ENCODE measurements at places on chromosomes 7 and 10. TPM values are rescaled to one million over a fixed set of nuclear protein-coding genes. Genes with fewer than 3 reads are reported as not detected.

Gene TAS2R4
- 0.94 TPM for total RNA-seq

Gene APBB1IP
- total RNA-seq: 47.4 TPM

DNA sequence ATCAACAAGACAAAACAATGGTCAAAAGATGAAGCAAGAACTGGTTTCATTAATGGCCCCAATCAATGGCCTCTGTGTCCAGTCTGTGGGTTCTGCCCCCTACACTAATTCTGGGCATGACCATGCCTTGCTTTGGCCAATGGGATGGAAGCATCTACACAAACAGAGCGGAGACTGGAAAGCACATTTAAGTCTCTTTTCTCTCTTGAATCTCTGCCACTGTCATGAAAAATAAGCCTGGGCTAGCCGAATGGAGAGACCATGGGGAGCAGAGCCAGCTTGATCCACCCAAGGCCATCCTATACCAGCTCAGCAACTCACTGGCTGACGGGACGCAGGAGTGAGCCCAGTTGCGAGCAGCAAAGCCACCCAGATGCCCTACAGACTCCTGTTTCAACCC, 30.9 kb downstream of the ANKRD16 start:
- DNase-seq: no peak
- H3K4me1 ChIP-seq: no peaks in the 10 kb centered on the region

DNA sequence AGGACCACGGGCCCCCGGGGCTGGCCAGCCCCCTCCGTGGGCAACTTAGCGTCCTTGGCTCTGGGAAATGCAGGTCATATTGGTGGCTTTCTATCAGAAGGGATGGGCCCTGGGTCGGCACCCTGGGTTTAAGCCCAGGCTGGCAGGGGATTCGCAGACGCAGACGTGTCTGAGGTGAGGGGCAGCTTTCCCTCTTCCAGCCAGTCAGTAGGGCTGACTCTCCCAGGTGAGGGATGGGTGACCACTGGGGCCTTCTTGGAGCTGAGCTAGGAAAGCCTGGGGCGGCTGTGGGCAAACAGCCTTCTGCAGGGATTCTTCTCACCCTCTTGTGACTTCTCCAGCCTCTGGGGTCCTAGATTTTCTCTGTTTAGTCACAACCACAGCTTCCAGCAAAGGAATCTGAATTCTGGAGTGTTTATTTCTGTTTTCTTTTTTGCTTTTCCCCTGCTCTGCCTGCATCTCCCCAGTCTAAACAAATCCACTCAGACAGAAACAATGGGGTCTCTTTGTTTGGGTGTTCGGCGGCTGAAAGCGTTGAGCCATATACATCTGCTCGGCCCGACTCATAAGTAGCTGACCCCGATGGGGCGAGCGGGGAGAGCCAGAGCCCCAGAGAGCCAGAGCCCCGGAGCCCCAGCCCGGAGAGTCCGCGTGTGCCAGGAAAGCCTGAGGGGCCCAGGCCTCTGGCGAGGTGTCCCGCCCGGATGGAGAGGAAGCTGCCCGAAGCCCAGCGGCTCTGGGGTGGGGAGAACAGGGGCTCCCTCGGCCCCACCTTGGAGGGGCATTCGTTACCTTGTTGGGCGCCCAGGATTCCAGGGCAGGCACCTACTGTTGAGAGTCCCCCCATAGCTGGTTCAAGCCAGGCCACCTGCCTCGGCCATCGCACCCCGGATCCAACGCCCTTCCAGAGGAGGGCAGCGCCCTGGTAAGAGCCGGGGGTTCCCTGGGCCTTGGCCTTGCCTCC, 2.0 kb downstream of the MNX1 start:
- no peaks in the 10 kb centered on the region for H3K36me3 ChIP-seq
- H3K27me3 ChIP-seq: peaks cover 67% of the 10 kb centered on the region
- no peak for DNase-seq
- no peak overlapping the region for H3K4me3 ChIP-seq
- peaks cover 9% of the 10 kb centered on the region for H3K4me1 ChIP-seq
- H3K27ac ChIP-seq: no peak overlapping the region

DNA sequence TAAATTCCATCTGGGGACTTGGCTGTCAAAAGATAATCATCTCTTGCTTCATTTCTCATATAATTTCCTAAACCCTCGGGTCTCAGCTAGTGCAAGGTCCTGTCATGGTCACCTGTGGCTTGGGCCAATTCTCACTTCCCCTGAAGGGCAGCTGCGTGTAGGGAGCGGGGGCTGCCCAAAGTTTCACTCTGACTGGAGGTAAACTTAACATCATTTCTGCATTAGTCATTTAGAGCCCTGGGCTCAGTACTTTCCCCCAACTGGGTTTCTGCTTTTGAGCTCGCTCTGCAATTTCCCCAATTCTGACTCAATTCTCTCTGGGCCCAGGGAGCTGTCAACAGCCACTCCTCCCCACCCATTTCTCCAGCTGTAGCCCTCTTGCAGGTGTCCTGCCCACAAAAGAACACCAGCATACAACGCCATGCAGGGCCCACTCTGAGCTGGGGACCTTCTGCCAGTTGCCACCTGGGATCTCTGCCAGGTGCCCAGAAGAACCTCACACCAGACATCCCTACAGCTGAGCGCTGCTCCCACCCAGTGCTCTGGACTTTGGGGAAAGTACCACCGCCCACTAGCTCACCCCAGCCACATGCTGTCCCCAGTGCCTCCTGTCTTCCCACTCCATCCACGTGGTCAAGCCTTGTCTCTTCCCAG, 37.9 kb downstream of the VOPP1 start:
- H3K27me3 ChIP-seq: no peaks in the 10 kb centered on the region
- peaks cover 40% of the 10 kb centered on the region for H3K36me3 ChIP-seq
- DNase-seq: peak; percentile 75
- H3K4me1 ChIP-seq: peaks cover 79% of the 10 kb centered on the region
- peak overlapping the region; percentile 96 for H3K27ac ChIP-seq

DNA sequence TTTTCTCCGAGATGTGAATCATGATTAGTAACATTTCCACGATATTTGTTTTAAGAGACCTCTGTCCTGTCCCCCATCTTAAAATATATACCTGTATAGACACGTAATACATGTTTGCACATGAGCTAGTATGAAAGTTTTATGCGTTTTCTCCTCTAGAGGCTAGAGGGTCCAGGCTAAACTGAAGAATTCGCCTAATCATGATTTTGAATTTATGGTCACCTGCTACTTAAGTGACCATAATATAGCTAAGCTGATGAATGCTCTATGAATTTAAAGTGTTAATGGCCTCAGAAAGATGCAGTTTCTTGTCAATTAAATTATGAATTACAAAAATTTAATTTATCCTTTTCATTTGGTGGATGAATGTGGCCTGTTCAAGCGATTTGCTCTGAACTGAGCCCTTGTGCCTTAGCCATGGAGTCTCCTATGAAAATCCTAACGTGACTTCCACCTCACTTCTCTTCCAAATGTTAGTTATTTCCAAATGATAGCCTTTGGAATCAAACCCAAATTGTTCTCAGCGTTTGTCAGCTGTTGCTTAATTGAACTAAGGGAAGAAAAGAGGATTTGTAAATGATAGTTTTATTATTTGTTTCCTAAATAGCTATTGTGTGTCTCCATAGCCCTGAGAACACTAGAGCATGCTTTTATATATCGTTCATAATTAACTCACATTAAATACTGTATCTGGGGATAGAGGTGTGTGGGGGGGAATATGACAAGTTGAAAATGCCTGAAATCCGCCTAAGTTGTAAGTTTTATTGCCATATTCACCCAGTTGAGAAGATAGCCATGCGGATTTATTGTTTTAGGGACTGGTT, 2.3 kb downstream of the CELF2 start:
- H3K36me3 ChIP-seq: no peaks in the 10 kb centered on the region
- no peak for DNase-seq
- H3K4me3 ChIP-seq: peak overlapping the region; percentile 9
- H3K4me1 ChIP-seq: peaks cover 9% of the 10 kb centered on the region

DNA sequence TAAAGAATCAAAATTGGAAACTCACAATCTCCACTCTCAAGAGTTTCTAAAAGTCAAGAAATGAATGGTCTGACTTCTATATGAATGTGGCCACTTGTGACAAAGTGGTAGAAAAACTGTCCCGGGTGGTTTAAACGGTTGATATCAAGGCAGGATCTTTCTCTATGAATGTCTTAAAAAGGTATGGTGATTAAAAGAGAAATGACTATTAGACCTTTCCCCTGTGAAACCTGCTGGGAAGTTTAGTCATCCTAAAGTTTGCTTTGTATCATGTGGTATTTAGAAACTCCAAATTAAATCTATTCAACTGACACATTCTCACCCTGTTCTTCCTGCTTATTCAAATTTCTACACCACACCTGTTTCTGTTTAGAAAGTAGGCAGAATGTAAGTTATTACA, 492.5 kb downstream of the XPNPEP1 start:
- H3K36me3 ChIP-seq: no peaks in the 10 kb centered on the region
- no peaks in the 10 kb centered on the region for H3K4me1 ChIP-seq
- no peaks in the 10 kb centered on the region for H3K27me3 ChIP-seq
- DNase-seq: no peak
- no peak overlapping the region for H3K4me3 ChIP-seq
- H3K27ac ChIP-seq: no peak overlapping the region

- H3K36me3 ChIP-seq: no peaks in the 10 kb centered on the region
- DNase-seq: no peak
- no peaks in the 10 kb centered on the region for H3K4me1 ChIP-seq
- H3K4me3 ChIP-seq: no peak overlapping the region
These were observed 49.8 kb upstream of the FGFR2 start for GRCh38 chr10:121648059-121648458.

DNA sequence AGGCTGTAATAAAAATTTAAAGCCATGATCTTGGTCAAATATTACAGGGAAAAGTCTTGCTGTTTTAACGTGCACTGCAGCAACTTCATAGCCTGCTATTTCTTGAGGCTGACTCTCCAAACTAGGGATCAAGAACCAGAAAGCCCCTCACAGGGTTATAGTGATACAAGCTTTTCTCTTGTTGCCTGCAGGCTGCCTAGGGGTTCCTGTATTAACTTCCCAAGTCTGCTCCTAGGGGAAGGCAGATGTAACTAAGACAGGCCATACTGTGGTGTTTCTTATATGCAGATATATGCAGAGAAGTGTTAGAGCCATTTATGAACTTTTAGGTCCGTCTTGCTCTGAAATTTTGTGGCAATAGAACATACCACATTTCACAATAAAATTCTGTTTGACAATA, 175.7 kb downstream of the FOXP2 start:
- no peak for DNase-seq
- no peaks in the 10 kb centered on the region for H3K4me1 ChIP-seq
- no peak overlapping the region for H3K4me3 ChIP-seq
